ENCODE measurements at places on chromosomes 1 and 21.
A peak's percentile ranks its signal among the peaks of the same experiment; 100 is the strongest.

- no peak for DNase-seq
Measured at GRCh38 chr1:16119926-16120325, 35.9 kb downstream of the EPHA2 start.

- DNase-seq = no peak
Measured at GRCh38 chr1:241140670-241141069, 216.3 kb downstream of the RGS7 start.

GRCh38 chr1:221696027-221696426, 45.9 kb downstream of the DUSP10 start:
- no peak for DNase-seq

GRCh38 chr21:41678924-41679318, 87.9 kb downstream of the RIPK4 start:
- peak; percentile 48 for DNase-seq

- peak; percentile 14 for DNase-seq
Measured at GRCh38 chr1:22398656-22399420, 52.8 kb upstream of the ZBTB40 start.

GRCh38 chr1:90046635-90047034, 51.7 kb downstream of the ZNF326 start:
- DNase-seq = no peak

DNA sequence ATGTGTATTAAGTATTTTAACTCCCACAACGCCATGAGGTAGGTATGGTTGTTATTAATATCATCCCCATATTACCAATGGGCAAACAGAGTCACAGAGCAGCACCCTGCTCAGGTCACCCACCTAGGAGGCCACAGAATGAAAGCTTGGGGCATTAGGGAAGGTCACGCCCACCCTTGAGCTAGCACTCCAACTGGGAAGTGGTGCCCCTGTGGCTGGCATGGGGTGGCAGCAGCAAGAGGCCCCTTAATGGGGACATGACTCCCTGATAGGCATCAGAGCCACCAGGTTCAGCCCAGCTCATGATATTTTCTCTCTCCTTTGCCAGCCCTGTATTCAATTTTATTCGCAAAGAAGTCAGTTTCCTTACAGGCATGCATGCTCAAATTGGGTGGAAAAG, 90.6 kb downstream of the DMRTB1 start:
- no peak for DNase-seq

- DNase-seq = no peak
Measured at GRCh38 chr1:61993331-61993961, 201.2 kb upstream of the L1TD1 start.

DNA sequence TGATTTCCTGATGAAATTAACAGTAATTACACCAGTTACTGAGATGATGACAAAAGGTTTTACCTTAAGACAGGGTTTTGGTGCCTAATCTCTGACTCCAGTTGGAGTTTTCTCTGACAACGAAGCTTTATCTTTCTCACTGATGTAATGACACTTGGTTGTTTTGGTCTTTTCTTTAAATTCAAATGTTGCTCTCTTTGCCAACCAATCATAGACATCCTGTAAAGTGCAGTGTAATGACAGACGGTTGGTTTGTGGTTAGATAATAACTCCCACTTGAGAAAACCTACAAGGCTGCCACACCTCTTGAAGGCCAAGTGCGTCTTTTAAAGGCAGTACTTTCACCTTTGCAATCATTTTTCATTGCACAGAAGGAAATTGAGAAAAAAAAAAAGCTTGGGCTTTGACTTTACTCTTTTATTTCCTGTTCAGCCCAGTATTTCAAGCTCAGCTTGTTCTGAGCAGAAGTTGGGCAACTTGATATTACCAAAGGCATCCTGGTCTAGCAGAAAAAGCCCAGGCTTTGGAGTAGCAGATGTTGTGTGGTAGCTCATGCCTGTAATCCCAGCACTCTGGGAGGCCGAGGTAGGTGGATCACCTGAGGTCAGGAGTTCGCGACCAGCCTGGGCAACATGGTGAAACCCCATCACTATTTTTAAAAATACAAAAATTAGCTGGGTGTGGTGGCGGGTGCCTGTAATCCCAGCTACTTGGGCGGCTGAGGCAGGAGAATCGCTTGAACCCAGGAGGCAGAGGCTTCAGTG, 14.9 kb downstream of the PDIK1L start:
- peak; percentile 68 for DNase-seq

DNA sequence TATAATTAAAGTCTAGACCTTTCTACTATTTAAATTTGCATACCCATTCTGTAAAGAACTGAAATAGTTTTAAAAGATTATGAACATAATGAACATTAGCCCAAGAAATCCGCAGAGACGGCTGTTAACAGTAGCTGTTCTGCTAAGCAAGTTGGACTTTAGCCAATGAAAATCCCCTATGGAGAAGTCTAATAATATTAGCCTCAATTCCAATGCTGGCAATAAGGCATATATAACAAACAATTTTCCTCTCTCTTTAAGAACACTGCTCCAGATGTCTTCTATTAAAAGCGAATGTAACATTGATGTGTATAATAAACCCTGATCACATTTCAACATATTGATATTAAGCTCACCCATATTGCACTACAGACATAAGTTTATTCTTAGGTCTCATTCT, 221.3 kb upstream of the KCTD3 start:
- DNase-seq = no peak

DNA sequence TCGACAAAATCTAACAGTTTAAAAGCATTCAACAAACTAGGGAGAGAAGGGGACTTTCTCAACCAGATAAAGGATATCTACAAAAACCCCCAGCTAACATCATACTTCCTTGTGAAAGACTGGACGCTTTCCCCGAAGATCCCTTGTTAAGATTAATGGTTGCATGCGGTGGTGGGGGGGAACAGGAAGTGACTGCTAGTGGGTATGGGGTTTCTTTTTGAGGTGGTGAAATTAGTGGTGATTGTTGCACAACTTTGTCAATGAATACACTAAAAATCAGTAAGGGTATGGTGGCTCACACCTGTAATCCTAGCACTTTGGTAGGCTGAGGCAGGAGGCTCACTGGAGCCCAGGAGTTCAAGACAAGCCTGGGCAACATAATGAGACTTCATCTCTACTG, 26.9 kb upstream of the EYA3 start:
- DNase-seq = peak; percentile 72

DNA sequence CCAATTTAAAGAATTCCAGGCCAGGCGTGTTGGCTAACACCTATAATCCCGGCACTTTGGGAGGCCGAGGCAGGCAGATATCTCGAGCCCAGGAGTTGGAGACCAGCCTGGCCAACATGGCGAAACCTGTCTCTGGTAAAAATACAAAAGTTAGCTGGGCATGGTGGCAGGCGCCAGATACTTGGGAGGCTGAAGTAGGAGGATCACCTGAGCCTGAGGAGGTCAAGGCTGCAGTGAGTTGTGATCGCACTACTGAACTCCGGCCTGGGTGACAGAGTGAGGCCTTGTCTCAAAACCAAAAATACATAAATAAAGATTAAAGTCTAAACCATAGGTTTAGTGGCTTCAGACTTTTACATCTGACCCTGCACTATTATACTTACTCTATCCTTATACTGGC, 32.4 kb downstream of the BTG3 start:
- DNase-seq = no peak

GRCh38 chr1:41704196-41704595, 214.5 kb downstream of the HIVEP3 start:
- DNase-seq = no peak

DNA sequence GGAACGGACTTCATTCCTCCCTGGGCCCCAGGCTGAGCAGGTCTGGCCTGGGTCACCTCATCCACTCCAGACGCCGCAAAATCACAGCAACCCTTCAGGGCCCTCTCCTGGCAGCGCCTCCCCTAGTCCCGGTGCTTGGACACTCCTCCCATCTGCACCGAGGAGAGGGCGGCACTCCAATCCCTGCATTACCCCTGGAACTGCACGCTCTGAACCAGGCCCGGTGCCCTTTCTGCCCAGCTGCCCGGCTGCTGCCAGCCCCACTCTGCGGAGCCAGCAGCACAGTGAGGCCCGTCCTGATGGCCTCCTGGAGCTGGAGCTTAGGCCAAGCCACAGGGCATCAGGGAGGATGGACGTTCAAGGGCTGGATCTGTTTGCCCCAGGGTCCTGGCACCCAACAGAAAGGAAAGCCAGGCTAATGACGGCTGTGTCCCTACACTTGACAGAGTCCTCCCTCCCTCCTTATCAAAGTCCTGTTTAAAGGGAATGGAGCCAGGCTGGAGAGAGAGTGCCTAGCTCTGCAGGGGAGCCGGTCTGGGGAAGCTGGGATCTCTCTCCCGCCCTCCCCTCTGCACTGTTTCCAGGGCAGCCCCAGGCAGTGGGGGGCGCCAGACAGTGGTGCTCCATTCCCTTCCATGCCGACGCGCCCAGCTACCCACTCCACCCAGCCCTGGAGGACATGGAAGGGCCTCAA, 12.7 kb downstream of the COL6A2 start:
- no peak for DNase-seq

GRCh38 chr1:165600793-165601192, 30.2 kb upstream of the MGST3 start:
- no peak for DNase-seq

DNA sequence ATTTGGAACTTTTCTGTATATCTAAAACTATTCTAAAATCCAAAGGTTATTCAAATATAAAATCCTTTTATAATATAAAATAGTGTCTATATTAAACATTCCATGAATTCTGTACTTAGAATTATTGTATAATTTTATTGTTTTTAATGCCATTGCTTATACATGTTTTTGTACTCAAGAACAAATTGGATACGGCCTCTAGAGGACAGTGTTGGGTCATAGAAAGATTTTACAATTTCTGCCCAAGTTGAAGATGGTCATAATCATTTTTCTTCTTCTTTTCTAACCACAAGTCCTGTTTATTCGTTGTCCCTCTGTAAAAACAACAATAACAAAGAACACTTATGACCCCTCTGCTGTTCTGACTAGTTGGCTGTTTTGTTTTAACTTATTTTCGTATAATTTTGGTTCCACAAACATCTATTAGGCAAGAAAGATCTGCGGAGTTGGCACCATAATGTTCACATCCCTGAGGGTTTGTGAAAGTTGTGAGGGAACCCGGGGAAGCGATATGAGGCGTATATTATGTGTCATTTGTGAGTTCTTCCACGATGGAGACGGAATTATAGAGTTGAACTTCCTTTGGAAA, 75.7 kb upstream of the KIF26B start:
- DNase-seq = no peak

DNA sequence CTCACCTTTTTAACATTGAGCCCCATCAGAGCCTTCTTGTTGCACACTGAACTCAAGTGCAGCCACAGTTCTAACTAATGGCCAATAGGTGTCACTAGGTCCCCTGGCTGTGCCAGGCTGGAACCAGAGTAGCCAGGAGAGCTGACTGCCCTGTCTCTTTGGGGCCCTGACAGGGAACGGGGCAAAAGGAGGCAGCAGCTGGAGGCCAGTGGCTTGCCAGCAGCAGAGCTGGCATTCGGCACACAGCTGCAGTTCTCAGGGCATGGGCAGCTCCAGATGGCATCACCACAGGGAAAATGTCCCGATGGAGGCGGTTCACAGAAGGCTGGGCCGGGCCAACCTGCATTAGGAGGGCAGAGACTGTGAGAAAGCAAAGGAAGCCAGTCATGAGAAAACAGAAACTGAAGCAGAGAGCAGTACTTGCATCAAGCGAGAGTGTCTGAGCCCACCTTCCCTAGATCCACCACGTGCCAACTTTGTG, 188.6 kb downstream of the FCRL5 start:
- DNase-seq = no peak

GRCh38 chr1:110515891-110516290, 3.1 kb downstream of the KCNA10 start:
- DNase-seq = no peak

Measured in CD4-positive, alpha-beta T cell treated with Interferon alpha-2 for 1 hour (primary cell).